Stimulated activated effector memory CD8-positive, alpha-beta T cell treated with anti-CD3 and anti-CD28 coated beads, Interleukin-12 subunit alpha, Interleukin-12 subunit beta, amount 100 ng/mL, for 72 hours (primary cell): ENCODE measurements at places on chromosomes 4 and X.

DNA sequence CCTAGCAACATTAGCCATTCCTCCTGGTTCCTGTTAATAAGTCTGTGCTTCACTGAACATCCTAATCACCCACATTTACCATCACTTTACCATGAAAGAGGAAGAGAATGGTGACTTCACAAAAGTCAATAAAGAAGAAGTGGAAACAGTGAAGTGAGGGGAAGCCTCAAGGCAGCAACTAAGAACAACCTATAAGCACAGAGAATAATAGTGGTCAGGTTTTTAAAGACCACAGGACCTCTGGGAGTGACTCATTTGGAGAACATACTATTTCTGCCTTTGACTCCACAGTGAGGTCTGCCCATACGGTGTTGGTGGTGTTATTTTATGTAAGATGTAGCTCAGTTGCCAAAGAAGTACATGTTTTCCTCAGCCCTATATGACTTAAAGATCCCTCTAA lies 86.0 kb upstream of the TET2 start:
- DNase-seq, result no peak

DNA sequence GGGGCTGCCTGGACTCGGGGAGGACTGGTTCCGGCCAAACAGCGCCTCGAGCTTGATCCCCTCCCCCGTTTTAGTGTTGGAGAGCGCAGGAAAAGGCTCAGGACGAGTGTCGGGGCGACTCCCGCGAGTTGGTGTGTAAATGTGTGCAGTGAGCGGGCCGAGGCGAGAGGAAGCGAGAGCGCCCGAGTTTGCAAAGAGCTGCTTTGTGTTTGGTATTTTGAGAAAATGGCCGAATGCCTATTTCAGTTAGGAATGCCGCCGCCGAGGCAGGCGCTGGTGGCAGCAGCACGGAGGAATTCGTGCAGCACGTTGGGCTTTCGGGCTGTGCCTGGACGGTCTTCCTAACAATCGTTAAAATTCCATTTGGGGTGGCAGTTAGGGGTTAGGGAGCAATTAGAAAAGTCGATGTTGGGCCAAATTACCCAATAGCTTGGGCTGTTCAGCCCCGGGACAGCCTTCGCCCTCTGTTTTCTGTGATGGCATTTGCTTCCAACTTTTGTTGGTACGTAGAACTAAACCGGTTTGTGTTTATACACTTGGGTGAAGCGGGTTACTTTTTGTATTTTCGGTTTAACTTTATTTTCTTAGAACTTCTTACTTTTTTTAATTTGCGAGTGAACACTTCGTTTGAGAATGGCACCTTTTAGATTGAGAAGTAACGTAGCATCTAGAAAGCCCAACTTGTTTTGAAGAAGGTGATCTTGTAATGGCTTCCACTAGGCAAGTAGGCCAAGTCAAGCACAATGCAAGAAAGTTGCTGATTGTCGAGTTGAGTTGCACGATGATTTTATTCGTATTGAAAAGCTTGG lies 1.6 kb downstream of the REST start:
- DNase-seq, result no peak

DNA sequence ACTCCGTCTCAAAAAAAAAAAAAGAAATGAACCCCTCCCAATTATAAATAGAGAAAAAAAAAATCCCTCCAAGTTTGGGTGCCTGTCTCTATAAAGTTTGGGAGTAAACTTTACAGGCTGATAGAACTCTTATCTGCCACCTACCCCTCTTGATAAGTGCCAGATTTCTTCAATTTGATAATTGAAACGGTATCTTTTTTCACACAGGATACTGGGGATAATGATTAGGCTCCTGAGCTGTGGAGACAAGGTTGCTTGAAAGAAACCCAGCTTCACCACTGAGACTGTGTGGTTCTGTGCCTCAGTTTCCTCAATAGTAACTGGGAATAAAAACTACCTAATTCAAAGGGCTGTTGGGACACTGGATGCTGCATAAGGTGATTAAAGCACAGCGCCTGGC lies 606 bp downstream of the EFHC2 start:
- no peak for DNase-seq

DNA sequence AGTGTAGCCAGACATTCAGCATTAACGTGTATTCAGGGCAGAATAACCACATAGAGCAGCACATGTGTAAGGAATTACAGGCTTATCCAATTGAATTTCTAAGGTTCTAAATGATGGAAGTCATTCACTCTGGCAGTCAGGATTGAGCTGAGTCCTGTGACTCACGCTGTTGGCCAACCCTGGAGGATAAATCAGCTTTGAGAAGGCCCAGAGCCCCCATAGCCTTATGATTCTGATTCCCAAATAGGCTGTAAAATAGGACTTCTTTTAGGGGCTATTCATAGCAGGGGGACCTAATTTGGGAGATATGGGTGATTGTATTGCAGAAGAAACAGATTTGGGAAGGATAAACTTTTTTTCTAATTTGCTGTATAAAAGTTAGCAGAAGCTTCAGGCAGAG lies 8.1 kb upstream of the HPF1 start:
- DNase-seq, result no peak

DNA sequence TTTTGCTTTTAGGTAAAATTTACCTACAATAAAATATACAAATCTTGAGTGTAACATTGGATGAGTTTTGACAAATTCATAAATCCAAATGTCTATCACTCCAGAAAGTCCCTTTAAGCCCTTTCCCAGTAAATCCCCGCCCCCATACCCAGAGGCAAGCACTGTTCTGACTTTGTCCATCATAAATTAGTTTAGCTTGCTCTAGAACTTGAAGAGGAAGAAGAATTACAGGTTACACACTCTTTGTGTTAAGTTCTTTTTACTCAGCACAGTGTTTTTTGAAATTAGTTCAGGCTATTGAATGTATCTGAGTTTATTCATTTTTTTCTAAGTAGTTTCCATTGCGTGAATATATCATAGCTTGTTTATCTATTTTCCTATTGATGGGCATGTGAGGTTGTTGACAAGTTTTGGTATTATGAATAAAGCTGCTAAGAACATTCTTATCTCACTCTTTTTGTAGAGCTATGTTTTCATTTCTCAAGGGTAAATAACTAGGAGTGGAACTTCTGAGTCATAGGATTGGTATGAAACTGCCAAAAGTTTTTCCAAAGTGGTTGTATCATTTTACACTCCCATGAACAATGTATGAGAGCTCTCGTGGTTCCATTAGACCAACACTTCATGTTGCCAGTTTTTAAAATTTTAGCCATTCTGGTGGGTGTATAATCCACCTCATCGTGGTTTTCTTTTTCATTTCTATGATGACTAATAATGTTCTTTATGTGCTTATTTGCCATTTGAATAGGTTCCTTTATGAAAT lies 22.4 kb upstream of the HPSE start:
- no peak for DNase-seq

DNA sequence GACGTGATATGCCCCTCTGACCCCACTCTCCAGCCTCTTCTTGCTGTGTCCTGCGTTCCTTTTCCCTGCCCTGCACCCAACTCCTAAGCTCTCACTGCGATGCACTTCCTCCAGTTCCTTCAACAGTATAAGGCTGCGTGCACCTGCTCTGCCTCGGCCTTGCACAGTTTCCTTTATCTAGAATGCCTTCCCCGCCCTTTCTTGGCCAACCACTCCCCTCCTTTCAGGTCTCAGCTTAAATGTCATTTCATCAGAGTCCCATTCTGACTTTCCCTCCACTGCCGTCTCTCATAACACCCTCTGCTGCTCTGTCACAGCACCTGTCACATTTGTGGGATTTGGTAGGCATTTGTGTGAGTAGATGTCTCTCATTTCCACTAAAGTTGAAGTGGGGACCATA lies 58.4 kb upstream of the NEIL3 start:
- DNase-seq, result no peak

- DNase-seq, result no peak
These were observed 121.9 kb downstream of the BEND2 start for GRCh38 chrX:18098763-18099162.

DNA sequence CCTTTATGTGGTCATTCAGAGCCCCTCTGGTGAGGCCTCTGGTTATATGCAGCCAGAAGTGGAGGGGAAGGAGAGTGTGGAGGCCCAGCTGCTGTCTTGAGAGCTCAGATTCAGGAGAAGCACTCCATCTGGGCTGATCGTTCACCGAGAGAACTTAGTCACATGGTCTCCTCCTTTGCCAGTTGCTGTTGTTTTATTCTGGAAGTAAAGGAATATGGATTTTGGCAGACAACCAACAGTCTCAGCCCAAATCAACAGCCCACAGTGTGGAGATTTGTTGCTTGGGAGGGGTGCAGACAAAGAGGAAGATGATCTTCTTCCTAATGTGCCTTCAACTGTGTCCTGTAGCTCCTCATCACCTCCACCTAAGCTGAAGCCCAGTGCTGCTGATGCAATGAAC lies 355.4 kb downstream of the ANK2 start:
- no peak for DNase-seq

DNA sequence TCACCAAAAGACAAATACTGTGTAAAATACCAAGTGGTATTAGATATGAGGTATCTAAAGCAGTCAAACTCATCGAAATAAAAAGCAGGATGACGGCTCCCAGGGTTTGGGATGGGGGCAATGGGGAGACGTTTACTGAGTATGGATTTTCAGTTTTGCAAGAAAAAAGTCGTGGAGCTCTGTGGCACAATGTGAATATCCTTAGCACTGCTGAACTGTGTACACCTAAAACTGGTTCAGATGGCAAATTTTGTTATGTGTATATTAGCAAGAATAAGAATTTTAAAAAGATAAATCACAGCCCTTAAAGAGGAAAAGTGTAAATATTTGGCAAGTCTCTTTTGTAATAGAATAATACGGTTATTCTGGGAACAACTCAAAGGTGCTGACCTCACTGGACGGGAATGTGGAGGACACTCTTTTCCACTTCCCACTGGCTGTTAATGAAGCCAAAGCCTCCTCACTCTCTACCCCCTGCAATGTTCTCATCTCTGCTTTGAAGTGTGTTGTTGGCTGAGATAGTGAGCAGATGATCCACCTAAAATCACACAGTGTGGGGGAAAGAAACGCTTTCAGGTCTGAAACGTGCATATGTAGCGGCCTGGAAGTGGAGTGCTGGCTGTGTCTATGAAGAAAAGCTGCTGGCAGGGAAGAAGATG lies 49.2 kb downstream of the SEL1L3 start:
- DNase-seq, result no peak

DNA sequence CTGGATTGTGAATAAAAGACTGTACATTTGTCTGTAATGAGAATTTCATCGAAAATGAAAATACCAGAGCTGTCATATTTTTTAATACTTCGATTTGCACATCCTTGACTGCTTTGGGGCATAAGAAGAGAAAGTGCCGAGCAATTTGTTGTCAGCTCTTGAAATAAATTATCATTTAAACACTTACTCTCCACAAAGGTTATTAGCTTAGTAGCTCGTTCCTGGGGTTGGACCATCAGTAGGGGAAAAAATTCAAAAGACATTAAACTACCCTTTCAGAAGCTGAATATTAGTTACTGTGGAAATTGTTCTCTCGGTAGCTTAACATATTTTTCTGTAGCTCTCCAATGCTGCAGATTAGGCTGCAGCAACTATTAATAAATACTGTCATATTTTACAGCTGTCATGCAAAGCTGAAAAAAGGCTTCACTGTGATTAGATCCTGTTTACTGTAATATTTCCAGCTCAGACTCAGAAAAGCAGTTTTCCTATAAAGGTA lies 76.9 kb downstream of the GRIA3 start:
- no peak for DNase-seq

DNA sequence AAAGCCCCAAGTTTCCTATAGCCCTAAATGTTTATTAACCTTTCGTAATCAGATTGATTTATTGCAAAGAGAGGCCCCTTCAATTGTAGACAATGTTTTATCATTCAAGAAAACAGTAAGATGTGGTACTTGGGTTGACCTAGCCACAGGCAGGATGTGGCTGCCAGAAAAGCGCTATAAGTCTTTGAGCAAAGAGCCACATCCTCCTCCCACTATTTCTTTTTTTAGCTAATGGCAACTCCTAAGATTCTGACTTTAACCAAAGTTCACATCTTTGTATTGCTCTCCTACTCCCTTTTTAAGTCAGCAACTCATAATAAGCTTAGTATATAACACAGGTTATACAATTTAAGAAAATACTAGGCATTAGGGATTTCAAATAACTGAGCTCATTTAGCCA lies 70.7 kb upstream of the PPP3CA start:
- DNase-seq, result peak; percentile 69

DNA sequence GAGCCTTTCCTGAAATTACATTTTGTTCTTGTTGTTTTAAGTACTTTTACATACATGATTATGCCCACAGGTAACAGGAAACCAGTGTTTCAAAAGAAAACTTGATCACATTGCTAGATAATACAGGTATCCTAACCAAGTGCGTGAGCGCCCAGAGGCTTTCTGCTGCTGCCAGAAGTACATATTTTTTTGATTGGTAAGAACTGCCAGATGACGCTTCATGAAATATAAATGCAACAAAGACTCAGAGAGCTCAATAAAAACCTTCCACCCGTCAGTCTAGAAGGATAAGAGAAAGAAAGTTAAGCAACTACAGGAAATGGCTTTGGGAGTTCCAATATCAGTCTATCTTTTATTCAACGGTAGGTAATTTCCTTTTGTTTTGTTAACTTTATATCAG lies at the start of gene EPGN:
Gene EPGN (plus strand): TSS at position 256 of the 400 bp plus-strand sequence. CDS start 64 bp downstream, at position 320.
- no peak for DNase-seq

- DNase-seq, result no peak
These were observed 205.4 kb downstream of the CFAP299 start for GRCh38 chr4:80540785-80541469.

DNA sequence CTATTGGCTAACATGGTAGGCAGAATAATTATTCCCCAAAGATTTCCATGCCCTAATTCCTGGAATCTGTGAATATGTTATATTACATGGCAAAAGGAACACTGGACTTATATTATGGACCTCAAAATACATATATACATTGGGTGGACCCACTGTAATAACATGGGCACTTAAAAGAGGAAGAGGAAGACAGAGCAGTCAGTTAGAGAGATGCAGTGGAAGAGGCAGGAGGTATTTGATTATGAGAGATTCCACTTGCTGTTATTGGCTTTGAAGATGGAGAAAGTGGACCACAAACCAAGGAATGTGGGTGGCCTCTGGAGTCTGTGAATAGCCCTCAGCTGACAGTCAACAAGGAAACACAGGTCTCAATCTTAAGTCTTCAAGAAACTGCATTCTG lies 14.0 kb upstream of the ART3 start:
- no peak for DNase-seq

DNA sequence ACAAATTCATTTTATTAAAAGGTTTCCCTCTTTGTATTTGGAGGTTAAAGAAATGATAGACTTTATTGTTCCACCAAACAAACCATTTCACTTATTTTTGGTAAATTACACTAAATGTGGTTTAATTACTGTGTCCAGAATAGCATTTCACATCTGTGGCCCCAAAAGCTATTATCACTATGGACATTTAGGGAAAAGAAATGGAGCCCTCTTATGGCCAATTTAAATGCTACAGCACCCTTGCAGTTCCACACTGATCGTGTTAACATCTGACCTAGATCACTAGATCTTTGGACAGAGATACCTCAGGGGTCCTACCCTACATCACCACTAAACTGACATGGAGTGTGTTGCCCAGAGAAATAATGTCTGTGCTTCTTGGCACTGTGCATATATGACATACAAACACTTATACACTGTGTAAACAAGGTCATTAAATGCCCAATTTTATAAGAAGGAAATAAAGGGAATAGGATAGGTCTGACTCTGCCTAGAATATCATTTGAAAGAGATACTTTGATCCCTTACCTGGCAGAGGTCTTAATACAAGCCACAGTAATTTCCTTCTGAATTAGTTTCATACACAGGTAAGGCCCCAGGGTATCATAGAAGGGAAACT lies 163.9 kb downstream of the KDR start:
- no peak for DNase-seq

GRCh38 chrX:54865208-54865607 lies 55.4 kb upstream of the TRO start:
- no peak for DNase-seq

- no peak for DNase-seq
These were observed 84.2 kb upstream of the EGFL6 start for GRCh38 chrX:13485167-13485566.
